Coronary artery (tissue), 2 donors: ENCODE measurements at places on chromosomes 6 and 20.

GRCh38 chr6:119739769-119740168, 390.2 kb upstream of the MAN1A1 start:
- DNase-seq = no peak

DNA sequence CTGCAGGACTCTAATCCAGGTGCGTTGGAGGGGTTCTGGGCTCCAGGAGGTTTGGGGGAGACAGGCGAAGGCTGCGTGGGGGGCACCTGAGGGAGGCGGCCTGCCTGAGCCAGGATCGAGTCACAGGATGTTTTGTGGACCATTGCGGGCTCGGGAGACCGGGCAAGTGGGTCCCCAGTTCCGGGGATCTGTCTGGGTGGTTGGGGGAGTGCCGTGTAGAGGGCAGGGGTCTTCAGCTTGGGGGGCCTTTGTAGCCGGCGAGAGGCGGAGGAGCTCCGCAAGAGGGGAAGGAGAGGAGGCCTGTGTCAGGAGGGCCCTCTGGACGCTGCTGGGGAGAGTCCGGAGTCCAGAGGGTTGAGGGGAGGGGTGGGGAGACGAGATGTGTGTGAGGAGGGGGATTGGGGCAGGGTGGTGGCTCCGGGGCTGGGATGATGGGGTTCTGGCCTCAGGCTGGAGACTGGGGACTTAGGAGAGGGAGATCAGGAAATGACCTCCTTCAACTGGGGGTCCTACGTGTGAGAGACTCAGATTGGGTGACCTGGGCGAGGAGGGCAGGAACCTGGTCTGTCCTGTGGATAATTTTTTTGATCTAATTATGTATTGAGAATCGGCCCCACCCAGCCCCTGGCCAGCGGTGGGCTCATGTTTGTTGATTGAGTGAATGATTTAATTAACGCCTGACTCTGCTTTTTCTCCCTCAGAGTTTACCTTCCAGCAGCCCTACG, 505 bp downstream of the SNAI1 start:
- no peak for DNase-seq

- peak; percentile 11 for DNase-seq
Measured at GRCh38 chr6:154909821-154910220, 85.3 kb upstream of the TIAM2 start.

DNA sequence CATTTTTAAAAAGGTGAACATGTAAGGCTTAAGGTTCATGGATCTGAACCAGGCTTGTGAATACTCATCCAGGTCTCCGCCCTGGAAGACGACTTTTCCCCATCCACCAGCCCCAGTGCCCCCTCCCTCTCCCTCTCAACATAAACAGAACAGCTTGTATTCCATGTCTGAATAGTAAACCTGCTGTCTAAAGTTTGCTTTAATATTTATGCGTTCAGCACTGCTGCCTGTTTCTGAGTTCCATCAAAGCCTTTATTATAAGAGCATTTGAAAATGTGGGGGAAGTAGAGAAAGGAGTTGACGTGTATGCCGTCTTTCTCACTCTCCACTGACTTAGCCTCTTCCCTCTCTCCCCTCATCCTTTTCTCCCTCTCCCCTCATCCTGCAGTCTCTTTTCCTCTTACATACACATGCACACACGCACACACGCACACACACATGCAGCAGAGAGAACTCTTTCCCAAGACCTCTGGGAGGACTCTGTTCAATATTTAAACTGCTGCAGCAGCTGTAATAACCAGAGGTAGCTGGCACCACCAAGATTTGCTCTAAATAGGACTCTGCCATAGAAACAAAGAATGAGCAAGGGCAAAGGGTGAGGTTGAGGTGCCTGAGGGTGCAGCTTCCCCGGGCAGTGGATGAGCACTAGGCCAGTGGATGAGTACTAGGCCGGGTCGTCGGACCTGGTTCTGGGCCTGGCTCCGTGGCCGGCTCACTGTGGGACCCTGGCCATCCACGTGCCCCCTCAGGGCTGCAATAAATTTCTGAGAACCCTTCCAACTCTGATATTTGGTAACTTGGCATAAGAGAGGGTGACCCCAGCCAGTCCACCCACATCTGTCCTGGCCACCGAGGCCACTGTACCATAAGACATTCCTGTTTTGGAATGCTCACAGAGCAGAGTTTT, 35.4 kb upstream of the VSTM2L start:
- no peak for DNase-seq

DNA sequence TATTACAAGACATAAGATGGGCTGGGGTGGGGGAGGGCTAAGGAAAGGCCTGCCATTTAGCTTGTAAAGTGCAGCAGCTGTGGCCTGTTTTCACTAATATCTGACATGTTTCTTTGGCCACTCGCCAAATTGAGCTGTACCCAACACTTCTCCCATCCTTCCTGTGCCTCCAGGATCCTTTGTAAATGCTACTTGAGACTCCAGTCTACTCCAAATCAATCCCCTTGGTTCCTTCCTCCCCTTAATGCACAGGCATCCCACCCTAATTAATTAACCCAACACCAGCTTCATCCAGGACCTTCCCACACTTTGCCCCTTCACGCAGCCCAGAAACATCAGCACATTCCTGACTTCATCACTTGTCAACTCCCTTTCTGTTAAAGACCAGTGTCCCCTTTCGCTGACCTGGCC, 55.0 kb upstream of the TCF21 start:
- DNase-seq = no peak

GRCh38 chr20:17659801-17660200, 22.2 kb downstream of the RRBP1 start:
- no peak for DNase-seq

DNA sequence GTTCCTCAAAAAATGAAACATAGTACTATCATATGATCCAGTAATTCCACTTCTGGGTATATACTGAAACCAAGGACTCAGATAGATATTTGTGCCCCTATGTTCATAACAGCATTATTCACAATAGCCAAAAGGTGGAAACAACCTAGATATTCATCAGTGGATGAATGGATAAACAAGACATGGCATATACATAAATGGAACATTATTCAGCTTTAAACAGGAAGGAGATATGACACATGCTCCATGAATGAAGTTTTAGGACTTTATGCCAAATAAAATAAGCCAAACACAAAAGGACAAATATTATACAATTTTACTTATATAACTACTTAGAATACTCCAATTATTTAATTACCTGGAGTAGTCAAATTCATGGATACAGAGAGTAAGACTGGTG, 16.4 kb downstream of the PLCB1 start:
- no peak for DNase-seq

- no peak for DNase-seq
Measured at GRCh38 chr6:36118550-36119107, 11.7 kb upstream of the MAPK13 start.

GRCh38 chr6:43347021-43347420, 22.4 kb downstream of the ZNF318 start:
- DNase-seq = no peak

- no peak for DNase-seq
Measured at GRCh38 chr6:31907158-31907813, 5.4 kb upstream of the ZBTB12 start.

DNA sequence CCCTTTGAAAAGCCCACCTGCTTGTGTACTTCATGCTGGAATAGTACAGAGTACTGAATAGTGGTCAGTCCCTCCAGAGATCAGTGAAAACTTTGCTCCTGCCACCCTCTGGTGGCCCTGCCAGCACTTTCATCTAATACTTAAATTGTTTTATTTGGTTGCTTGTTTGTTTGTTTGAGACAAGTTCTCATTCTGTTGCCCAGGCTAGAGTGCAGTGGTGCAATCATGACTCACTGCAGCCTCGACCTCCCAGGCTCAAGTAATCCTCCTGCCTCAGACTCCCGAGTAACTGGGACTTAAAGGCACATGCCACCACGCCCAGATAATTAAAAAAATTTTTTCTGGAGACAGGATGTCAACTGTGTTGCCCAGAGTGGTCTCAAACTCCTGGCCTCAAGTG, 9.1 kb downstream of the FAM83D start:
- no peak for DNase-seq

- DNase-seq = no peak
Measured at GRCh38 chr6:24584382-24584720, 61.6 kb downstream of the KIAA0319 start.

- peak; percentile 58 for DNase-seq
Measured at GRCh38 chr20:23165307-23165750, 79.2 kb upstream of the CD93 start.
